ENCODE measurements at places on chromosomes 6 and 20.

DNA sequence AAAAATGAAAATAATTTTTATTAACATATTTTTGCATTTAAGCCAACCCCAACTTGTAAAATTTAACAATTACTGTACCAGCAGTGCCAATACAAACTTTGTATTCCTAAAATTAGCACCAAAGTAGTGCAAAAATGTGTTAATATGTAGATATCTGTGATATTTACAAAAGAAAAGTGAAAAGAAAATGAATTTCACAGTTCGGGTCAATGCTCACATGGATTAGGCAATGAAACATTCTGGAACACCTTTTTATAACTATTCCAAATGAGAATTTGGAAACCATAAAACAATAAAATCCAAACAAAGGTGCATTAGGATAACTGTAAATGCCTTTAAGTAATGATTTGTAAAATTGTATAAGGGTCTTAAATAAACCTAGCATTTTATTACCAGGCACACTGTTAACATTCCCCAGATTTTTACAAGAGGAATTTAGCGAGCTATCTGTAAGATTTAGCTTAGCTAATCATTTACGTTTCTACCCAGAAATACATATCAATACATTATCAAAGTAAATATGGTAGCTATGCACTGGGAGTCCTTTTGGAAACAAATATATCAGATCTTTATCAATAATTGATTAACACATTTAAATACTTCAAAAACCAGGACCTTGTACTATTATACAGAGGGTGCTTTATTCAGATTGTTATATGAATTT is 112.2 kb downstream of the MTFR2 start:
- no peak for DNase-seq

- no peak for DNase-seq
Measured at GRCh38 chr6:134795001-134795400, 154.9 kb downstream of the ALDH8A1 start.

- DNase-seq = no peak
Measured at GRCh38 chr6:63611560-63611959, 24.0 kb upstream of the PHF3 start.

GRCh38 chr20:24588047-24588635 is 118.7 kb downstream of the SYNDIG1 start:
- DNase-seq = no peak

DNA sequence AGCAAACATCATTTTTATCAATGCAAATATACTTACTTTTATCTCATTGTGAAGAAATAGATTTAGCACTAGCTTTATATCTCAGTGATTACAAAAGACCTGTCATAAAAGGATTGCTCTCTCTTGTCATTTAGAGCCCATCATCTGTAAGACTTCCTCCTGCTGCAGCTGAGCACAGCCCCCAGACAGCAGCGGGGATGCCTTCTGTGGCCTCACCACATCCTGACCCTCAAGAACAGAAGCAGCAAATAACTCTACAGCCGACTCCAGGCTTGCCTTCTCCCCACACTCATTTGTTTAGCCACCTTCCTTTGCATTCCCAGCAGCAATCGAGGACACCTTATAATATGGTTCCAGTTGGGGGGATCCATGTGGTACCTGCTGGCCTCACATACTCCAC is 127.0 kb upstream of the EDN1 start:
- no peak for DNase-seq

DNA sequence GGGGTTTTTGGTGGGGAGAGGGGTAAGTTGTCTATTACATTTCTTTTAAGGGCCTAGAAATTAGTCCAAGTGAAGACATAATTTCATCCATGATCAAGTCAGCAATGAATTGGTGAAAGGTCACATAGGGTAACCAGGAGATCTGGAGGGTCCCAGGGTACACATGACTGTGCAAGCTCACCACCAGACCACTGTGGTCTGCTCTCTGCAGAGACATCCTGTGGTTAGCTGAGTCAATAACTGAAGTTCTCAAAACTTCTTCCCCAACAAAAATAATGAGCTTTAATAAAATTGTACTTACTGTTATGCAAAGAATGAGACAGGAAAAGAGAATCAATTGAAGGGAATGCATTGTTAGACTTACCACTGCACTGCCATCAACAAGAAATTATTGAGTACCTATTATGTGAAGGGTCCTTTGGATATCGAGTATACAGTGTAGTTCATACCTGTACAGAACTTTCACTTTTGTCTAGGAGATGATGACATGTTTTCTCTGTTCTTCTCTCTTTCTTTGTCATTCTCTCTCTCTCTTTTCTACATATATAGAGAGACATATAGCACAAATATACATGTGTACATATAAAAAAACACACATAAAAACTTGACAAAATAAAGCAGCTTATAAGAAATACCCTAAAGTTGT is 209.8 kb downstream of the GJA1 start:
- DNase-seq = no peak

DNA sequence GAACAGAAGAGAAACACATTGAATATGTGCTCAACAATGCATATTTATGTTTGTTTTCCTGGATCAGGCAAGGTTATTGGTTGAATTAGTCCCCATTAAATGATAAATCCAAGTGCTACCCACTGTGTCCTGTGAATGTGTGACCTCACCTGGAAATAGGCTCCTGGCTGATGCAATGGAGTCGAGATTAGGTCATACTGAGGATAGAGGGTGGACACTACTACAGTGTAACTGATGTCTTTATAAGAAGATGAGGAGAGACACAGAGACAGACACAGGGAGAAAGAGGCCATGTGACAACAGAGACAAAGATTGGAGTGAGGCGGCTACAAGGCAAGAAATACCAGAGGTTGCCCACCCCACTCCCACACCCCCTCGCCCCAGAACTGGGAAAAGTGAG is 559.3 kb downstream of the C6orf118 start:
- no peak for DNase-seq

DNA sequence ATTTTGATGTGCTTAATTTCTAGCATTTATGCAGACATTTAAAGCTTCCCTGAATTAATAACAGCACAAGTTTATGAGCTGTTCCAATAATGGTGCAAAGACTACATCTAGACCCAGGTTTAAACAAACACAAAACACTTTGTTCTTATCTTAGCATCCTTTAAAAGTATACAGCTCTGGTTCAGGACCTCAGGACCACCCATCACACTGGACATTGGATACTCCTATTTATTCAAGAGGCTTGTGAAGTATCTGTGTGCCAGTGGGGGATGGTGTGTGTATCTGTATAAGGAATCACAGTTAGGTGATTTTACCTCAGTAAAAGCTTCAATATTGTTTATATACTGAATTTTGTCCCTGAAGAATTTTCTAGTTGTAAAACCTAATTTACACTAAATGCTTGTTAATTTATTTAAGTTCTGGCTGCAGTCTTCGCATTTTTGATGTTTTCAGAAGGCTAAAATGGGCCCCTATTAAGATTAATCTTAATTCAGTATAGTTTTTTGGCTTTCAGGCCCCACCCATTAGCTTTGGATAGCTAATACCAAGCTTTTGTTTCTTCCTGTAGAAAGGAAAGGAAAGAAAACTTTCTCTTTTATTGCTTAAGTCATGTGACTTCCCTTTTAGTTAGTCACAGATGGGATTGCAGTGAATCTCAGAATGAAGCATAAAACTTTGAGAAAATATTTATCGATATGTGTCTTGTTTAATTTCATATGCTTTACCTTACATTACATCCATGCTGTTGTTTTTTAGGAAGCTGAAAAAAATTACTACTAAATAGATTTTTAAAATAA is 13.1 kb downstream of the LIN28B start:
- DNase-seq = no peak

DNA sequence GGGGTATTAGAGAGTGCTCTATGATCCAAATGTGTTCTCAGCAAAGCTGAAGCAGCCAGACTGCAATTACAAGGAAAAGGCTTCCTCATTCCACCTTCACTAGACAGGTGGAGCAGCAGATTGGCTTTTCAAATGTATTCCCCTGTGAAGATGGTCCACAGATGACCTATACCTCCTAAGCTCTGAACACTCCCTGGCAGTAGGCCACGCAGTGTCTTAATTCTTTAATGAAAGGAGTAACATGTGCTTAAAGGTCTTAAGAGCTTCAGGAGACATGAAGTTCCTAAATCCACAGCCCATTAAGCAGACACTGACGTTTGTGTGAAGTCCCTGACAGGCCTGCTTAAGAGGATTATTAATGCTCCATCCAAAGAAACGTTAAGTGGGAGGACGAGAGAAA is 138.9 kb upstream of the NUP153 start:
- no peak for DNase-seq

- no peak for DNase-seq
Measured at GRCh38 chr6:161396539-161396938, 122.7 kb upstream of the AGPAT4 start.

GRCh38 chr6:159256128-159256527 is 86.9 kb downstream of the FNDC1 start:
- DNase-seq = no peak

DNA sequence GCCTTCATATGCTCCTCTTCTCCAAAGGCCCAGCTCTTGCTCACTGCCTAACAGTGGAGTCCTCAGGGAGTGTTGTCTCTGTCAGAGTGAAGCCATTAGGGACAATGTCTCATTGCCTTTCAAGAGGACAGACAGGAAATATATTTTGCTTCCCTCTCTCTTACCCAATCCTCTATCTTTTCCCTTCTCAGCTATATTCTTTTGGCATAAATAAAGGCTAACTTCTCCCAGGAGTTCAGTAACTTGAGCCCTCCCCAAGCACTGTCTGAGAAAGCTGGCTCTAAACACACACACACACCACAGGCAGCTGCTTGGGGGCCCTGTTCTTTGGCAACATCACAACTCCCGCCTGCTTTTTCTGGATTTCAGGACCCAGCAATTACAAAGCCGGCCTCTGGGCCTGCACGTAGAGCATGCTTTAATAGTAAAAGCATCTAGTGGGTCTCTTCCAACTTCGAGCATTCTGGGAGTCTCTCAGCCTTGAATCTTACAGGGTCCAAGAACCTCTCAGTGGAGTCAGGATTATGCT is 34.7 kb upstream of the LAMA4 start:
- DNase-seq = no peak

GRCh38 chr6:89239338-89239737 is 22.2 kb upstream of the GABRR1 start:
- DNase-seq = no peak

DNA sequence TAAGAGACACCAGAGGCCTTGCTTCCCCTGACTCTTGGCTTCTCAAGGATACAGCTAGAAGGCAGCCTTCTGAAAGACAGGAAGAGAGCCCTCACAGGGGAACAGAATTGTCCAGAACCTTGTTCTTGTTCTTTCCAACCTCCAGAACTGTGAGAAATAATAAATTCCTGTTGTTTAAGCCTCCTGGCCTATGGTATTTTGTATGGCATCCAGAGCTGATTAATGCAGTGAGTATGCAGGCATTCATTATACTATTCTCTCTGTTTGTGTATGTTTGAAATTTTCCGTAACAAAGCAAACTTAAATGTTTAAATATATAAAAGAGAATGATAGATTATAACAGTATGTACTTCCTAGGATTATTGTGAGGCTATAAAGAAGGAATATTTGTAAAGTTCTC is 903.4 kb upstream of the FLRT3 start:
- DNase-seq = no peak

- DNase-seq = no peak
Measured at GRCh38 chr6:41656002-41656691, 17.9 kb downstream of the MDFI start.

DNA sequence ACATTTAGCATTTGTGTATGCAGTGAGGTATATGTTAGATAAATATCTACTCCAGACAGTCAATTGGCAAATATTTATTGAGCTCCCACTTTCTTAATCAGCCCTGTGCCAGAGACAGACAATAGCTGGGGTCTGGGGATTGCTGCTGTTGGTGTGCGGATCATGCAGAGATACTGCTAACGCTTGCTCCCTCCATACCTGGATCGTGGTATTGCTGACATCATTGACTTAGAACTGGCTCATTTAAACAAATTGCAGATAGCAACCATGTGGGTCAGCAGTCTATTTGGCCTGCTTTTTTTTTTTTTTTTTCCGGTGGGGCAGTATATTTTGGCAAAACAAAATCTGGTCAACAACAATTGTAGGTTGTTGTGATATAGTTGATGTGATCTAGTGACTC is 9.5 kb downstream of the ARID1B start:
- DNase-seq = no peak

DNA sequence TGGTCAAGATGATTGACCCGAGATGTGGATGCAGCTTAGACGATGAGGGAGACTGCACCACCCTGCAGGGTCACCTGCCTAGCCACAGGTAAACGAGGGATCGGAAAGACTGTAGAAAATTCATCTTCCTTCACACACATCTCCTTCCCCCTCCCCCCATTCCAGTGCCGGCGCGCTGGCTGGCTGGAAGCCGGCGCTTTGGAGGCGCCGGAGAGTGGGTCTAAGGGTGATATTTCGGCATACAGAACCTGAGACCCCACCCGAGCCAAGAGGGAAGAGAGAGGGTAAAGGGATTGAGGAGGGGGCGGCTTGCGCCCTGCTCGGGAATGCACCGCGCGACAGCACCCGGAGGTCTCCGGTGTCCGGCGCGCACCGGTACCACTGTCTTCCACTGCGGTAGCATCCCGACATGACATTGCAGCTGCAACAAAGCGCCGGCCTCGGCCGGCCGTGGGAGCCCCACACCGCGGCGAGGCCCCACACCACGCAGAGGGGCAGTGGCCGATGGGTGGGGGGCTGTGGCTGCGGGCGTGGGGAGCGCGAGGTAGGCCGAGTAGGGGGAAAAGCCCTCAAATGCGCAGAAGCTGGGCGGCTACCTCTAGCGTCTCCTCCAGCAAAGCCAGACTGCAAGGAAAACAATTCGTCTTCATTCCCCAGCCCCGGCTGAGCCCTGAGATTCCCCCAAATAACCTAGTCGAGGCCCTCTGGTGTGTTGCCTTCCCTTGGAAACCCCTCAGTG is 984 bp downstream of the TNFRSF21 start:
- no peak for DNase-seq

DNA sequence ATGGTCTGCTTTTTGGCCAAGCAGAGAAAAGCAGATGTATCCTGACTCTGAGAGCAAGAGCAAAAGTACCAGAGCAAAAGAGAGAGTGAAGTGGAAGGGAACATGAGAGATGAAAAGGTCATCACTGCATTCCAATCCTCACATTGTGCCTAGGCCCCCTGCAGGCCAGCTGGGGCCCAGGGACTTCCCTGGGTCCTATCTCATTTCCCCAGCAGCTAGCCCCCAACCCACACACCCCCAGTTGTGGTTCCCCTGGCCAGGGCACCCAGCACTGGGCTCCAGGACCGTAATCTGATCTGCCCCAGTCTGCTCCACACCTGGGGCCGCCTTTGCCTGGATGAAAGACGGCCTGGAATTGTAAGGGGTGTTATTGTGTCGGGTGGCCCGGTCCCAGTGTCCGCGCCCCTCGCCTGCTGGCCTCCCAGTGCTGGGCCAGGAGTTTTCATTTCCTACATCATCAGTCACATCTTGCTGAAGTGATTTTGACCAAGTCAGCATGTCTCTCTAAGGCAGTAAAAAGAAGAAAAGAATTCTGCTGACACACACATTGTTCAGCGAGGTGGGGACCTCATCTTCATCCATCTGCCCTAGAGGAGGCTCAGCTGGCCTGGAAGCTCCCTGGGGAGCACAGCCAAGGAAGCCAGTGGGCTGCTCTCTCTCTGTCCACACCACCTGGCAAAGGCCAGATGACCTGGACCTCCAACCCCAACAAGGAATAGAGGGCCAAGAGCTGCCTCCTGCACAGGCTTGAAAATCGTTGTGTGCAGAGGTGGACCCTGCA is 4.0 kb upstream of the BMP7 start:
- no peak for DNase-seq
